ENCODE measurements at places on chromosomes 7 and 10.

DNA sequence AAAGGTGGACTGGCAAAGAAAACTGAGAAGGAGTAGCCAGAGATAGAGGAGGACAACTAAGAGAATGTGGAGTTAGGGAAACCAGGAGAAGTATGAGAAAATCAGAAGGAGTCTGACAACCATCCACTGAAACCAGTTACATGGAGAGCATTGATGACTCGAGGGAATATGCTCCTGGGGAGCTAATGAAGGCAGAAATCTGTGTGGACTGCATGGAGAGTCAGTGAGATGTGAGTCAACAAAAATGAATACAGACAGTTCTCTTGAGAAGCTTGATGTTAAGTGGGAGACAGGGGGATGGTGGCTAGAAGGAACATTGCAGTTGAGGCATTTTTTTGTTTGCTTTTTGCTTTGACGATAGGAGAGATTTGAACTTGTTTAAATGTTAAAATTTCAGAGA lies 34.3 kb upstream of the ZNF32 start:
- no peak for DNase-seq

- DNase-seq: no peak
Observed at GRCh38 chr10:119403921-119404320, 138.6 kb downstream of the RGS10 start.

- DNase-seq: no peak
Observed at GRCh38 chr7:101717628-101718357, 88.7 kb upstream of the MYL10 start.

- no peak for DNase-seq
Observed at GRCh38 chr7:38222481-38223096, 44.5 kb downstream of the STARD3NL start.

DNA sequence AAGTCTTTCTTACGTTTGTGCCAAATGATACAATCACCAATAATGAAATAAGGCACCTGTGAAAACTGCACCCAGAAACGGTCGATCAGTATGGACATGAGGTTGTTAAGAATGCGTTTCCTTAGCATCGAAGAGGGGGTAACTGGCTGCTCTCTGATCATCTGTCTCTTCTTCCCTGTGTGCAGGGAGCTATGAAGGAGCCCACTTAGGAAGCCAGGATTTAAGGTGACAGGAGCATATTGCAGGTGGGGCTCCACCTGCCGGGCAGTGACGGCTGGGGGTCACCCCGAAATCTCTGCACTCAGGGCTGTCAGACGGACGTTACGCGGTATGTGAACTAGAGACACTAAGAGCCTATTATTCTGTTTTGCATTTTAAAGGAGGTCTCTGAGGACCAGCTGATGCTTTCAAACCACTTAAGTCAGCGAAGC lies 64.5 kb downstream of the CARD11 start:
- DNase-seq: no peak
